ENCODE measurements at places on chromosomes 7 and 10. TPM values are rescaled to one million over a fixed set of nuclear protein-coding genes. Genes with fewer than 3 reads are reported as not detected.

The MCU gene
- total RNA-seq, result 11.7 TPM

The NME8 gene
- total RNA-seq, result not detected

The ZYX gene
- total RNA-seq, result 61.0 TPM

The RBM17 gene
- 62.4 TPM for total RNA-seq

The AZGP1 gene
- 3,161 TPM for total RNA-seq

The ADAM22 gene
- 2.3 TPM for total RNA-seq

The CLEC2L gene
- total RNA-seq, result not detected

The DYNC1I1 gene
- total RNA-seq, result 7.7 TPM

The TMEM213 gene
- 2.3 TPM for total RNA-seq

The KCNMA1 gene
- total RNA-seq, result 15.1 TPM

The CHAT gene
- total RNA-seq, result not detected

The FOXI2 gene
- total RNA-seq, result 0.16 TPM

The GNGT1 gene
- total RNA-seq, result not detected

DNA sequence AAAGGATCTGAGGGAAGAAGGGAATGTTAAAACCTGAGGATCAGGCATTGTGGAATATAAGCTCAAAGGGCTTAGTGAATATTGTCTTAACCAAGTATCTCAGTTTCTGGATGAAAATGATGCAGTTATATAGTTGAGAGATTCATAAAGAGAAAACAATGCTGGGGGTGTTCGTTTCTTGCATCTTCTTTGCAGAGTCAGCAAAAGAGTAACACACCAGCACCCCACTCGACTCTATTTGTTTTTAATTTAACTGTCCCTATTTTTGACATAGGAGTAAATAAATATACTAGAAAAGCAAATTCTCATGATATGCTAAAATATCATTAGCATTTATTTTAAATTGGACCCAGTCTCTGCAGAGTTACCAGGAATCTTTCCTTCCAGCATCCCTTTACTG is 7.6 kb upstream of the OIT3 start:
- no peaks in the 10 kb centered on the region for H3K4me1 ChIP-seq
- H3K36me3 ChIP-seq, result no peaks in the 10 kb centered on the region
- H3K27ac ChIP-seq, result no peak overlapping the region
- H3K4me3 ChIP-seq, result no peak overlapping the region
- no peak for DNase-seq

DNA sequence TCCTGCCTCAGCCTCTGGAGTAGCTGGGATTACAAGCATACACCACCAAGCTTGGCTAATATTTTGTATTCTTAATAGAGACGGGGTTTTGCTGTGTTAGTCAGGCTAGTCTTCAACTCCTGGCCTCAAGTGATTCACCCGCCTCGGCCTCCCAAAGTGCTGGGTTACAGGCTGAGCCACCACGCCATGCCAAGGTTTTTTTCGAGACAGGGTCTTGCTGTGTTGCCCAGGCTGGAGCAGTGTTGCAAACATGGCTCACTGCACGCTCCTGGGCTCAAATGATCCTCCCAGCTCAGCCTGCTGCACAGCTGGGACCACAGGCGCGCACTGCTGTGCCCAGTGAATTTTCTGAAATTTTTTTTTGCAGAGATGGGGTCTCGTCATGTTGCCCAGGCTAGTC is 3.3 kb upstream of the SEC31B start:
- no peak overlapping the region for H3K27ac ChIP-seq

GRCh38 chr10:104045151-104046089 is 40.3 kb downstream of the COL17A1 start:
- H3K4me3 ChIP-seq, result no peak overlapping the region
- no peaks in the 10 kb centered on the region for H3K4me1 ChIP-seq
- no peaks in the 10 kb centered on the region for H3K27me3 ChIP-seq
- H3K36me3 ChIP-seq, result no peaks in the 10 kb centered on the region

GRCh38 chr10:77825965-77826364 is 100.6 kb downstream of the DLG5 start:
- no peak overlapping the region for H3K27ac ChIP-seq
- H3K4me3 ChIP-seq, result no peak overlapping the region
- H3K27me3 ChIP-seq, result no peaks in the 10 kb centered on the region
- no peak for DNase-seq
- no peaks in the 10 kb centered on the region for H3K4me1 ChIP-seq

- H3K27me3 ChIP-seq, result no peaks in the 10 kb centered on the region
- H3K4me1 ChIP-seq, result no peaks in the 10 kb centered on the region
- DNase-seq, result no peak
- no peaks in the 10 kb centered on the region for H3K36me3 ChIP-seq
These were observed 15.1 kb downstream of the FBXL13 start for GRCh38 chr7:103059471-103059870.

GRCh38 chr7:95859429-95859828 is 87.1 kb downstream of the DYNC1I1 start:
- no peak overlapping the region for H3K4me3 ChIP-seq
- H3K27ac ChIP-seq, result no peak overlapping the region
- DNase-seq, result no peak
- no peaks in the 10 kb centered on the region for H3K27me3 ChIP-seq
- H3K4me1 ChIP-seq, result no peaks in the 10 kb centered on the region
- no peaks in the 10 kb centered on the region for H3K36me3 ChIP-seq

DNA sequence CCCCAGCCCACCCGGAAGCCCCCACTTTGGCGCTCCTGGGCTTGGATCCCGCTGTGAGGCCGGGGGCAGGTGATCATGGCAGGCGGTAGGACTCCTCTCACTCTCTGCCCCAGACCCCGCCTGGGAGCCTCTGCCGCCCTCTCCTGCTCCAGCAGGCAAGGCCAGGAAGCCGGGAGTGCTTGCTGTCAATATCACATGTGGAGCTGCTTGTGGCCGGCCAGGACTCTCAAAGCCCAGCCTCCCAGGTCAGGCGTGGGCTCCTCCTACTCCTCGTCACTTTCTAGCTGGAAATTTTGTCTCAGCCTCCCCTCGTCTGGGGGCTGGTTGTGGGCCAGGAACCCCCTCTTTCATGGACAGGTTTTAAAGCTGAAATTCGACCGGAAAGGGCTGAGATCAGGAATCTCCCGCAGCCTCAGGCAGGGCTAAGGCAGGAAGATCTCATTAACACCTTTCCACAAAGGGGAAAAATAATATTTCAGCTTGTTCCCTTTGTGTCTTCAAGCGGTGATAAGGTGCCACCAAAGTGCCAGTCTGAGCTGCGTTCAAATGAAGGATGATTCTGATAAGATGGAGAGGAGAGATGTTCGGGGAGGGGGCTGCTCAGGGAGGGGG is 273.6 kb upstream of the PODXL start:
- H3K27me3 ChIP-seq, result peaks cover 12% of the 10 kb centered on the region
- no peaks in the 10 kb centered on the region for H3K4me1 ChIP-seq
- H3K27ac ChIP-seq, result no peak overlapping the region
- no peaks in the 10 kb centered on the region for H3K36me3 ChIP-seq
- no peak for DNase-seq

GRCh38 chr7:123314886-123315285 is 115.1 kb upstream of the SLC13A1 start:
- H3K4me3 ChIP-seq, result no peak overlapping the region
- H3K4me1 ChIP-seq, result no peaks in the 10 kb centered on the region
- DNase-seq, result no peak
- no peaks in the 10 kb centered on the region for H3K36me3 ChIP-seq
- H3K27me3 ChIP-seq, result no peaks in the 10 kb centered on the region
- H3K27ac ChIP-seq, result no peak overlapping the region

- H3K27ac ChIP-seq, result no peak overlapping the region
- no peak for DNase-seq
- H3K4me3 ChIP-seq, result no peak overlapping the region
- H3K27me3 ChIP-seq, result no peaks in the 10 kb centered on the region
- H3K4me1 ChIP-seq, result no peaks in the 10 kb centered on the region
- no peaks in the 10 kb centered on the region for H3K36me3 ChIP-seq
These were observed 90.7 kb downstream of the NHLRC2 start for GRCh38 chr10:113945075-113945686.

- H3K27me3 ChIP-seq, result peaks cover 3% of the 10 kb centered on the region
- no peaks in the 10 kb centered on the region for H3K4me1 ChIP-seq
- H3K4me3 ChIP-seq, result no peak overlapping the region
- DNase-seq, result no peak
- H3K36me3 ChIP-seq, result no peaks in the 10 kb centered on the region
These were observed 1.3 kb upstream of the BMI1 start for GRCh38 chr10:22319547-22319979.

- no peak overlapping the region for H3K4me3 ChIP-seq
- H3K27me3 ChIP-seq, result no peaks in the 10 kb centered on the region
- no peak for DNase-seq
- no peak overlapping the region for H3K27ac ChIP-seq
- H3K36me3 ChIP-seq, result no peaks in the 10 kb centered on the region
- H3K4me1 ChIP-seq, result no peaks in the 10 kb centered on the region
These were observed 8.1 kb downstream of the SHOC2 start for GRCh38 chr10:110927461-110927860.

DNA sequence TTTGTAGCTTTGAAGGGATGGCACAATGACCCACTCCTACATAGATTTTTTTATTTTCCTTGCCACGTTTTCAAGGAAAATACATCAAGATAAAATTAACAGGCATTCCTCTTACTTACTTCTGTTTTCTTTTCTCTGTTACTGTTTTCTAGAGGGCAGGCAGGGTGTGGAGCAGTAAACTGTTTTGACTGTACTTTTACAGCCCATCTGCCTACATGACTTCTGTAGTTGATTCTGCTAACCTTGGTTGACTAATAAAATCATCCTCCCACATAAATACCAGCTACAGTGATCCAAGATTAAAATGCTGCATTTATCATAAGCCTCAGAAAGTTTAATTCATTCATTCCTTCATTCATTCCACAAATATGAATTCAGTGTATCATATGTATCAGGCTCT is 158.5 kb downstream of the TRIL start:
- no peaks in the 10 kb centered on the region for H3K27me3 ChIP-seq
- H3K4me1 ChIP-seq, result no peaks in the 10 kb centered on the region
- no peak for DNase-seq
- no peak overlapping the region for H3K27ac ChIP-seq
- no peak overlapping the region for H3K4me3 ChIP-seq
- H3K36me3 ChIP-seq, result no peaks in the 10 kb centered on the region

DNA sequence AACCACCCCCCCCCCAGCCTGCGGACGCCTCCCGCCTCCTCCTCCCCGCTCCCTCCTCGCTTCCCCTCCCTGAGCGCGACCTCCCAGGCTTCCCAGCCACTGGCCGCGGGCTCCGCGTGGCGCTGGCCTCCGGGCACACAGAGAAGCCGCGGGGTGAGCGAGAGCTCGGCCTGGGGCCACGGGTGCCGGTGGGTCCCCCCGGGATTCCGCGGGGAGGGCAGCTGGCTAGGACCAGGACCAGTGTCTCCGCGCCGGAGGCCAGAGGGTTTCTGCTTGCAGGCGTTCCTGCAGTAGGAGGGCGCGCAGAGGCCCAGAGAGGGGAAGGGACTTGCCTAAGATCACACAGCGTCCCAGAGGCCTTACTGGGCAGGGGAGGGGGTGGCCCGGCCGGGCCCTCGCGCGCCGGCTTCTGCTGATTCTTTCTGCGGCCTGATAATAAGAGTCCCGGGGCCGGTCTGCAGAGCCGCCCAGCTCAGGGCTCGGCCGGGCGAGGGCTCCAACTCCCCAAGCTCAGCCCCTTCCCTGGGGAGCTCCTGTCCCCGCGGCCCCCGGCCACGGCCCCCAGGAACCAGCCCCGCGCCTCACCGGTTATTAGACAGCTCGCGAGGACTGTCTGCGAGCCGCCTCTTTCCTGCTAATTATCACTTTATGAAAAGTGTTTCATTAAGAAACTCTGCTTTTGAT is 10.1 kb downstream of the UNCX start:
- H3K36me3 ChIP-seq, result no peaks in the 10 kb centered on the region
- no peak overlapping the region for H3K27ac ChIP-seq
- H3K27me3 ChIP-seq, result peaks cover 99% of the 10 kb centered on the region
- H3K4me3 ChIP-seq, result no peak overlapping the region
- H3K4me1 ChIP-seq, result peaks cover 8% of the 10 kb centered on the region

- H3K4me3 ChIP-seq, result no peak overlapping the region
- H3K36me3 ChIP-seq, result no peaks in the 10 kb centered on the region
- no peaks in the 10 kb centered on the region for H3K27me3 ChIP-seq
- no peaks in the 10 kb centered on the region for H3K4me1 ChIP-seq
These were observed 263.4 kb downstream of the CDC14C start for GRCh38 chr7:49187543-49188268.

- no peaks in the 10 kb centered on the region for H3K36me3 ChIP-seq
- H3K27ac ChIP-seq, result no peak overlapping the region
- DNase-seq, result no peak
- peaks cover 4% of the 10 kb centered on the region for H3K27me3 ChIP-seq
These were observed 89.0 kb upstream of the SEPHS1 start for GRCh38 chr10:13437026-13437555.

- no peak overlapping the region for H3K27ac ChIP-seq
- H3K4me3 ChIP-seq, result no peak overlapping the region
- H3K4me1 ChIP-seq, result no peaks in the 10 kb centered on the region
- H3K36me3 ChIP-seq, result no peaks in the 10 kb centered on the region
- no peaks in the 10 kb centered on the region for H3K27me3 ChIP-seq
These were observed 56.3 kb upstream of the BMPER start for GRCh38 chr7:33849004-33849403.

- no peak for DNase-seq
- no peaks in the 10 kb centered on the region for H3K27me3 ChIP-seq
- no peak overlapping the region for H3K4me3 ChIP-seq
- H3K27ac ChIP-seq, result no peak overlapping the region
These were observed 377.6 kb downstream of the LRMDA start for GRCh38 chr10:75809003-75809402.
